ENCODE measurements at places on chromosomes 2 and 18.
A peak's percentile ranks its signal among the peaks of the same experiment; 100 is the strongest.

GRCh38 chr18:65399091-65399490 lies 351.7 kb upstream of the CDH7 start:
- DNase-seq: no peak

DNA sequence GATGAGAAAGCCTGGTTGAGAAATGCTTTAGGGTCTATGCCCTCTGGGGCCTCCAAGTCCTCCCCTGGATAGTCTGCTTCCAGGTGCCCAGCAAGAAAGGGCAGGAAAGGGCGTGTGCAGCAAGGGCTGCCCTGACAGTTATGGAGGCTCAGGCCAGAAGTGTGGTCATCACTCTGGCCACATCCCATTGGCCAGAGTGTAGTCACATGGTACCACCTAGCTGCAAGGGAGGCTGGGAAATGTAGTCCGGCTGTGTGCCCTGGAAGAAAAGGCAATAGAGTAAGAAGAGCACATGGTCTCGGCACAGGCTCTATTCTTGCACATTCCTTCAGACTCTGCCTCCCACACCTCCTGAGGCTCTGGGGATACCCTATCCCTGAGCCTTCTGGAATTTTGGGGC lies 35.7 kb downstream of the ODC1 start:
- DNase-seq: no peak

GRCh38 chr18:62048279-62048678 lies 138.6 kb downstream of the PIGN start:
- no peak for DNase-seq

DNA sequence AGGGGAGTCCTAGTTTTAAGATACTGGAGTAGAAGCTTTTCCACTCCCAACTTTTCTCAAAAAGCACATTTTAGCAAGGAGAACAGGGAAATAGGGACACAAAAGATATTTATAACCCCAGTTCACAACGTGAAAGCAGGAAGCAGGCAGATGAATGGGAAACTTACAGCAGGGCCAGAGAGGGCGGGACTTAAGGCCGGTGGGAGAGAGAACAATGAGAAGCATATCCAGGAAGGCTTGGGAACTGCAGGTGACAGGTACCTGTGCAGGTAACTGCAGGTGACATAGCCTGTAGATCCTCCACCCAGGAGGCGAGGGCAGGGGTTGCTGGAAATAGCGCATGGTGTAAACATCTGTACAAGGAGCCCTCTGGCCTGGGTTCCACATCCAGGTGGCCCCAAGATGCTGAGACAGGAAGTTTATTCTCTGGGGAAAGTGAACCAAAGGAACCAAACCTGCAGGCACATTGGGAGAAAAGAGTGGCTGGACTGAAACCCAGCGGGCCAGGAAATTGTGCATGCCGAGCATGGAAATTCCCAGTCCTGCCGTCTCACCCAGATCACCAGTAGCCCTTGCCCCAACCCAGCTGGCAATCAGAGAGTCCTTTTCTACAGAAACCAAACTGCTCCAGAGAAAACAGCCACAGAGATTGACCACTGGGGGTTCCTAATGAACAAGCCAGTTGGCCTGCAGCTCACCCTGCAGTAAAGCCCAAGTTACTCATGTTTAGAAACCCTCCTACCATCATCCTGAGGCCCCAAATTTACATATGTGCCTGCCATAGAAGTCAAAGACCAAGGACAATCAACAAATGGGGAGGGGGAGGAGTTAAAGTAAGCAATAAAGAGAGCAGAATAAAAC lies 24.3 kb upstream of the COL6A3 start:
- DNase-seq: no peak

DNA sequence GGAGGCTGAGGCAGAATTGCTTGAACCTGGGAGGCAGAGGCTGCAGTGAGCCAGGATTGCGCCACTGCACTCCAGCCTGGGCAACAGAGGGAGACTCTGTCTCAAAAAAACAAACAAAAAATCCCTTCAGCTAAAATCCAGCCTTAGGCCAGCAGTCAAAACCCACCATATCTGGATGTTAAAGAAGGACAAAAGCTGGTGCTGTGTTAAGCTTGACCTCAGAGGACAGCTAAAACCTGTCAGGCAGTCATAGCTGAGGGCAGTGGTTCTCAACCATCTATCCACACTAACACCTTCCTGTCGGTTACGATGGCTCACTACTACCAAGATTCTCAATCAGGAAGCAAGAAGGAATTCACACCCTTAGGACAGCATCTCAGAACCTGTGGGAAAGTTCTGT lies 9.6 kb downstream of the PTRHD1 start:
- DNase-seq: no peak

GRCh38 chr2:146985753-146986152 lies 859.1 kb upstream of the ACVR2A start:
- no peak for DNase-seq

GRCh38 chr2:24434541-24434940 lies 56.5 kb upstream of the NCOA1 start:
- DNase-seq: no peak

DNA sequence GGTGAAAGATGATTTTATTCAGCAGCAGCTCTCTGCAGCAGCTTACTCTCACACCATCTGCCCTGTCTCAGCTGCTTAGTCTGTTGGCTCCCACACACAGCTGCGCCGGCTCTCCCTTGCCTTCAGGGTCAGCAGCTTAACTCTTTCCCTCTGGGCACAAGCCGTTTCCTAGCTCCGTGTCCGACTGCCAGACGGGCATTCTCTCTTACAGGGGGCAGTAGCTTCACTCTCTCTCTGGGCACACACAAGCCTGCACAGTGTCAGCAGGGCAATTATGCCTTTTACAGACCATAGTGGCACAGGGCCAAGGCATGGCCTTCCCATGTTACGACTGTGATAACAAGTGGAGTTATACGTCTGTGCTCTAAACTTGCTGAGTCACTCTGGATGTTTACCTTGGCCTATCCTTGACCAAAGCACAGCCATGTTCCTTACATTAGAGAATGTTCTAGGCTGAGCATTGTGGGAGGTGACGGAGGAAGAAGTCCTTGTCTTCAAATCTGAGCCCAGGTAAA lies 31.7 kb downstream of the PCARE start:
- DNase-seq: no peak

- DNase-seq: no peak
Measured at GRCh38 chr2:174618179-174618578, 20.6 kb upstream of the WIPF1 start.

GRCh38 chr2:165897726-165898125 lies 55.9 kb downstream of the TTC21B start:
- DNase-seq: peak; percentile 12

DNA sequence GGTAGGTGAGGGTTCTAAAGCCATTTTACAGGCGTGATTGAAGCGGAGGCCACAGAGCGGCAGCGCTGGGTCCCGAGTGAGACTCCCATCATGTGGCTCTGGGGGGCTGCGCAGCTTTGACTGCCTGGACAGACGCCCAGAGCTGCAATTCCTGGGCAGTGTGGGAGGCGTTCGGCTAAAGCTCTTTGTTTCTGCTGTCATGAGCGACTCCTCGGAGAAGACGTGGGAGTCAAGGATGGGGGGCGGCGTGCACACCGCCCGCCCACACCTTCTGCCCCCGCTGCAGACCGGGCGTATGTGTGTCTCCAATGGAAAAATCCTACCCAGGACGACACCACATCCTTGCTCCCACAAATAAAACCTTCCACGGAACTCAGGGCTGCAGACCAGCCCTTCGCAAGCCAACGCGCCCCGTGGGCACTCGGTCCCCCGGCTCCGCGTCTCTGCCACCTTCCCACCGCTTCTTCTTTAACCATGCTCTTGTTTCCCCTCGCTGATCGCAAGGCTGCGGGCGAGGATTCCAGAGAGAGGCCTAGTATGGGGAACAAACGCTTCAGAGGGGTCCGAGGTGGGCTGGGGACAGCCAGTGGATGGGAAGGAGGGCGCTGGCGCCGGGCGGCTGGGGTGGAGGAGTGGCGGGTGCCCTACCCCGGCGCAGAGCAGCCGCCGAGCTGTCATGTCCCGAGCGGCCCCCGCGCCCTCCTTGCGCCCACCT lies 680 bp upstream of the LBH start:
- DNase-seq: no peak

GRCh38 chr18:75208836-75209128 lies 157 bp downstream of the PTGR3 start:
- no peak for DNase-seq

- DNase-seq: no peak
Measured at GRCh38 chr2:207734264-207734635, 22.8 kb downstream of the CCNYL1 start.

- DNase-seq: no peak
Measured at GRCh38 chr18:1438458-1438910, 533.8 kb downstream of the ADCYAP1 start.

DNA sequence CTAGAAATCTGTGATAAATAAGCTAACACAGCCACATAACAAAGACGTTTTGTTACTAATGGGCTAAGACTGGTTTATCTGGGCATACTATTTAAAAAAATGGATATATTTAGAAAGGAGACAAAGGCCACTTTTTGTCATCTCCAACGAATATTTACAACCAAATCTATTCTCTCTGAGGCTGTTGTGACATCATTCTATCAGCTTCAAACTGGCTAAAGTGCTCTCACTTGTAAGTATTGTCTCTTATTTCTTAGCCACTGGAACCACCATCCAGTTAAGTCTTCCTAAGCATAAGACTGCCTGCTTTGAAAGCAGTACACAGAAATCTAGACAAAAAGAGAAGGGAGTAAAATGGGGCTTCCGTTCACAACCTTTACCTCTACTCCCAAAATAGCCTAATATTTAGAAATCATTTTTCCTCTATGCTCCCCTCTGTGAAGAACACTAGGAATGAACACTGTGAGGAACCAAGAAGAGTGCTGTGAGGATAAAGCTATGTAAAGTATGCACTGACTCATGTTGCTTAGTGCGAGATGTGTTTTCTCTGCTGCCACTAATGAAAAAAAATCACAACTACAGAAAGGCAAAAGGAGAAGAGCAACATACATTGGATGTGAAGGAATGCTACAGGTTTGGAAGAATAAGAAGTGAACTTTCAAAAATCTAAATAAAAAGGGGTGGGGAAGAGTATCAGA lies 264.1 kb downstream of the EXOC6B start:
- no peak for DNase-seq

GRCh38 chr2:1598041-1598710 lies 146.1 kb downstream of the PXDN start:
- no peak for DNase-seq

- DNase-seq: no peak
Measured at GRCh38 chr18:49692906-49693716, 120.2 kb downstream of the ACAA2 start.
